ENCODE measurements at places on chromosomes 2 and 18. TPM values are rescaled to one million over a fixed set of nuclear protein-coding genes. Genes with fewer than 3 reads are reported as not detected.

- no peak overlapping the region for H3K4me3 ChIP-seq
- H3K4me1 ChIP-seq: peaks cover 10% of the 10 kb centered on the region
- H3K27ac ChIP-seq: no peak overlapping the region
- H3K27me3 ChIP-seq: peaks cover 71% of the 10 kb centered on the region
These were observed 2.5 kb upstream of the GBX2 start for GRCh38 chr2:236170590-236171165.

DNA sequence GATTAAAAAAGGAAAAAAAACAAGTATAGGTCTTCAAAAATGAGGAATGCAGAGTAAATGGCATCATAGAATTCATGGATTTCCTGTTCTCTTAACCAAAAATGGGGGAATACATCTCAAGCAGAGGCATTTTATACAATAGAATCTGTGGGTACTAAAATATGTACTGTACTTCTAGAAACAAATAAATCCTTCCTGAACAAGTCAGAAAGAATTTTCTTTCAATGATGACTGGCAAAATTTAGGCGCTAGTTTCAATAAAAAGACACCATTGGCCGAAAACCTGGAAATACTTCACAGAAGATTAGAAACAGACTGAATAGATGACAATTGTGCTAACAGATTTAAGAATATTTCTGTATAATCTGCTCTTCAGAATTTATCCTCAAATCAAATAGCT, 15.1 kb downstream of the TRAK2 start:
- no peak overlapping the region for H3K4me3 ChIP-seq
- no peak for DNase-seq
- no peaks in the 10 kb centered on the region for H3K27me3 ChIP-seq
- peaks cover 14% of the 10 kb centered on the region for H3K36me3 ChIP-seq
- peaks cover 33% of the 10 kb centered on the region for H3K4me1 ChIP-seq

DNA sequence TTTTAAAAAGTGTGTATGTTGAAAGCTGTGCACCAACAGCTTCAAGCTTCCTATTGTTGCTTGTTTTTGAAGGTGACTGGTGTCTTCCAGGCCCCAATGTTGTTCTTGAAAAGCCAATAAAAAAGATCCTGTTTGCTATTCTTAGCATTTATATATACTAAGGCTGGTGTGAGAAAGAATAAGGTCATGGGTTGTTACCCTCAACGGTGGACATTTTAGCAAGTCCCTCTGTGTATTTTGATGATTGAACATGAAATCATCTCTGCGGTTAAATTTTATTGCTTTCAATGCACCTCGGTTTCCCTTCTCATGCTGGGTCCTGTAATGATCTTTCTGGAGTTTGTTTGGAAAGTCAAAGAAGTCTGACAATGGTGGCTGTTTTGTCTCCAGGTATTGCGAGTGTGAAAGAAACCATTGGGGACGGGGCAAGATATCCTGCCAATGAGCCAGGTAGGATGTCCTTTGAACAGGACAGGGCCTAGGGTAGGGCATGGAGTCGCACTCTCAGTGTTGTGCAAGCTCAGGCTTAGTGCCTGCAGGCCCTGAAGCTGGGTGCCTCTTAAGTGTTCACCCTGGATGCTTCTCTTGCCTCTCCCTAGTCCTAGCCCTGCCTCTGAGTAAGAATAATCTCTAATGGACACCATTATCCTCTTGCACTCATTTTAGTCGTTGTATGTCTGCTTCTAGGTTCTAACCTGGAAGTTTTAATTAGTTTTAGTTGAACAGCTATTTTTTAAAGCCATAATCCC, 16.0 kb upstream of the KLF7 start:
- H3K4me1 ChIP-seq: peaks cover 4% of the 10 kb centered on the region
- no peak overlapping the region for H3K27ac ChIP-seq
- no peak overlapping the region for H3K4me3 ChIP-seq
- no peaks in the 10 kb centered on the region for H3K36me3 ChIP-seq

The C1GALT1C1L gene
- 0.36 TPM for total RNA-seq

DNA sequence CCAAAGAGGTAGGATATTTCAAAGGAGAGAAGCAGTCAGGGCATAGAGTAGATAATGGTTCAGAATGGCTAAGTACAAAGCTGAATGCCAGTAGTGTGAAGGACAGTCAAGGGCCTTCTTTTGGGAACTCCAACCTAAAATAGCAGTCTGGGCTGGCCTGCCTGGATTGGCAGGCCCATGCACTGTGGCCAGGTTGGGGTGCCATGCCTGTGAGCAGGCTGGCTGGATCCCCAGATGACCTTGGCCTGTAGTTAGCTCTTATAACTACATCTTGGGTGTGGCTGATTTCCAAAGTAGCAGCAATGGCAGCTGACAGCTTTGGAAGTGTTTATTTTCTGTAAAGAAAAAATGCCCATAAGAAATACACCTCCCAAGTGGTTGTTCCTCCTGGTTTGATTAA, 51.5 kb upstream of the ITGB6 start:
- no peak for DNase-seq
- H3K36me3 ChIP-seq: no peaks in the 10 kb centered on the region
- H3K4me1 ChIP-seq: no peaks in the 10 kb centered on the region

GRCh38 chr2:143730155-143730952, 601.1 kb downstream of the ARHGAP15 start:
- H3K4me3 ChIP-seq: peak overlapping the region; percentile 22
- peaks cover 50% of the 10 kb centered on the region for H3K4me1 ChIP-seq
- peak overlapping the region; percentile 94 for H3K27ac ChIP-seq

- H3K27me3 ChIP-seq: peaks cover 10% of the 10 kb centered on the region
- DNase-seq: no peak
- no peaks in the 10 kb centered on the region for H3K36me3 ChIP-seq
- H3K4me3 ChIP-seq: no peak overlapping the region
These were observed 91.6 kb downstream of the DHRS9 start for GRCh38 chr2:169160926-169161481.

GRCh38 chr18:78430131-78430758, 549.4 kb upstream of the SALL3 start:
- no peak for DNase-seq
- H3K27ac ChIP-seq: no peak overlapping the region
- H3K36me3 ChIP-seq: no peaks in the 10 kb centered on the region

GRCh38 chr2:138867341-138867740, 87.2 kb upstream of the NXPH2 start:
- no peaks in the 10 kb centered on the region for H3K4me1 ChIP-seq
- H3K27me3 ChIP-seq: no peaks in the 10 kb centered on the region
- no peak for DNase-seq
- H3K27ac ChIP-seq: no peak overlapping the region
- no peak overlapping the region for H3K4me3 ChIP-seq
- no peaks in the 10 kb centered on the region for H3K36me3 ChIP-seq

DNA sequence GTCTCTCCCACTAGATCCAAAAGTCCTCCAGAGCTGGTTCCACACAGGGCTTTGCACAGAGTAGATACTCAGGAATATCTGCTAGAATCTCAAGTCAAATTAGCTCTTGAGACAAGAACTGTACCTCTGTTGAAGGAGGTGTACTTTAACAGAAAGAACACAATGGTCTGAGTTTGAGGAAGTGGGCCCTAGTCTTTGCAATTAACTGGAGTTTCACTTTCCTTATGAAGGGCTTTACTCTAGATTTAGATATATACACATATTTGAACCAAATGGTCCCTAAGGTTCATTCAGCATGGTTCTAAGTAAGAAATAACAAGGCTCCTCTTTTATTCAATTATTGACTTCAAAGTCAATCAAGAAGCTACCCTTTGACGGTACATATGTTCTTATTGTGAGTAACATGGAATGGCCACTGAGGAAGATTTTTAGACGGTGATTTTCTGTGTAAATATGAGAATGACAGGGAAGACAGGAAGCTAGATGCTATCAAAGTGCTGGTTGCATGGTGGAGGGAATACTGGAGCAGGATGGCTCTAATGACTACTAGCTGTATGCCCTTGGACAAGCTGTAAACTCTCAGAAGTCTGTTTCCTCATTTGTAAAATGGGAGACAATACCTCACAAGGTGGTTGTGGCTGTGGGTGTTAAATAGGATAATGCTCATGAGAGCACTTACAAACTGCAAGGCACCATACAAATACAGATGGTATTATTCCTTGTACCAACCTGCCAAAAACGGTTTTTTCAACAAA, 73.5 kb upstream of the SERTAD2 start:
- peak overlapping the region; percentile 44 for H3K4me3 ChIP-seq
- no peaks in the 10 kb centered on the region for H3K27me3 ChIP-seq
- H3K4me1 ChIP-seq: peaks cover 60% of the 10 kb centered on the region
- peak overlapping the region; percentile 91 for H3K27ac ChIP-seq

The UPP2 gene
- not detected for total RNA-seq

DNA sequence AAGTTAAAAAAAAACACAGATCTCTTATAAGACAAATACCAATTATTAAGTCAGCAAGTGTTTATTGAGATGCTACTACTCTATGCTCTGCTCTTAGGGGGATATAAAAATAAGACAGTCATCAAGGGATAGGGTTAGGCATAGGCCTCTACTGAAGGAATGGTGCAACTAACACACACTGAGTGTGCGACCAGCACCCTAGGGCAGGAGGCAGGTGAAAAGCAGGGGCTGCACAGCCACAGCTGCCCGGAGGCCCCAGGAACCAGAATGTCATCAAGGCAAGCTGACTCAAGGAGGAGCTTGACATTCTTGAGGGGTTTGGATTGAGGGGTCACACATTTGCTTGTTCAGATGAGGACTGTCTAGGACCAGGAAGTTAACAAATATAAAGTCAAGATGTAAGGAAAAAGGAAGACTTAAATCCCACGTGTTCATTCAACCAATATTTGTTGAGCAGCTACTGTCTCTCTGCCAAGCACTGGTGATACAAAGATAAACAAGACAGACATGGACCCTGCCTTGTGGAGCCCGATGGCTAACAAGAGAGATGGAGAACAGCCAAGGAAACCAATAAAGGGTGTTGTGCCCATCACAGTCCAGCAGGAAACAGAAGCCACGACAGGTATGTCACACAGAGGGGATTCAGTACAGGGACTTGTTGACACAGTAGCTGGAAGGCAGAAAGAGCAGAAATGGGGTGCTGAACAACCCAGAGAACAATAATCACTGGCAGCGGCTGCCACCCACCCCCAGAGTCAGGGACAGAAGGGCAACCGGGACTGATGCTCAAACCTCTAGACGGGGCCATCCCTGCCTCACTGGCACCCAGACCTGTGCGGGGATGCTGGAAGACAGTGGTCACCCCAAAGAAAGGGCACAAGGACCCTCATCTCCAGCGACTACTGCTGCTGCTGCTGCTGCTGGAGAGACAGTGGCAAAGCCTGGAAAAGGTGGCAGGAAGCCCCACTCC, 45.8 kb upstream of the MAL start:
- no peaks in the 10 kb centered on the region for H3K36me3 ChIP-seq
- H3K27me3 ChIP-seq: peaks cover 11% of the 10 kb centered on the region
- H3K4me1 ChIP-seq: no peaks in the 10 kb centered on the region
- no peak overlapping the region for H3K27ac ChIP-seq

GRCh38 chr2:189516546-189516945, 64.0 kb downstream of the SLC40A1 start:
- DNase-seq: no peak
- no peak overlapping the region for H3K4me3 ChIP-seq
- H3K27ac ChIP-seq: no peak overlapping the region
- H3K36me3 ChIP-seq: no peaks in the 10 kb centered on the region
- no peaks in the 10 kb centered on the region for H3K4me1 ChIP-seq
- H3K27me3 ChIP-seq: peaks cover 2% of the 10 kb centered on the region

DNA sequence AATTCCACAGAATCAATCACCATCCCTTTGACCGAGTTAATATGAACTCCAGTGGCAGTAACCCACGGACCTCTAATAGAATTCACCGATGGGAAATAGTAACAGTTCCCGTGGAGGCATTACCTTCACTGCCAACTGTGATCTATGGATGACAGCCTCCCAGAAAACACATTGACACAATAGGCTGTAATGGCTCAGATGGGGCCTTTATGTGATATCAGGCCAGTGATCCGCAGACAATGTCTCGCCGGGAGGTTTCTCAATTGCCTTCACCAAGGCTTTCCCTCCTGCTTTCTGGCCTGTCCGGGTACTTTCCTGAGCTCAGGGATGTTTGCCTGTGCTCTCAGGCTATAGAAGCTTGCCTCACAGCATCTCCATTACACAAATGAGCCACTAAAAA, 34.4 kb upstream of the KLF7 start:
- no peaks in the 10 kb centered on the region for H3K27me3 ChIP-seq
- no peaks in the 10 kb centered on the region for H3K4me1 ChIP-seq
- H3K4me3 ChIP-seq: no peak overlapping the region
- DNase-seq: no peak

The GRB14 gene
- not detected for total RNA-seq

- H3K36me3 ChIP-seq: no peaks in the 10 kb centered on the region
- no peak overlapping the region for H3K27ac ChIP-seq
- DNase-seq: no peak
- no peaks in the 10 kb centered on the region for H3K4me1 ChIP-seq
These were observed 129.3 kb downstream of the NCKAP5 start for GRCh38 chr2:133438848-133439564.

DNA sequence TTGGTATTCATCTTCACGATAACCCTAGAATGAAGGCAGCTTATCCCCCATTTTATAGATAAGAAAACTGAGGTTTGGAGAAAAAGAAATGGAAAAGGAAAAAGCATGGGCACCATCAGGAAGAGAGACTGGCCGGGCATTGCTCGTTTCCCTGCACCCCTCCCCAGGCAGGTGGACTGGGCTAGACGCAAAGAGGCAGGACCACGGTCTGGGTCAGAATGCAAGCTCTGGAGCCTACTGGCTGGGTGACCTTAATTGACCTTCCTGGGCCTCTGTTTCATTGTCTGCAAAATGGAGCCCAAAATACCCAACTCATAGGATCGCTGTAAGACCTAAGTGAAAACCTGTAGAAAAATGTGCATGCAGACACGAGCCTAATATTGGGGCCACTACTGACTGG, 135.3 kb upstream of the GLI2 start:
- DNase-seq: no peak
- no peak overlapping the region for H3K27ac ChIP-seq
- peaks cover 6% of the 10 kb centered on the region for H3K27me3 ChIP-seq
- H3K4me1 ChIP-seq: no peaks in the 10 kb centered on the region

GRCh38 chr2:143468341-143468888, 339.2 kb downstream of the ARHGAP15 start:
- H3K27me3 ChIP-seq: no peaks in the 10 kb centered on the region
- H3K36me3 ChIP-seq: peaks cover 13% of the 10 kb centered on the region
- peaks cover 44% of the 10 kb centered on the region for H3K4me1 ChIP-seq
- no peak for DNase-seq
- no peak overlapping the region for H3K4me3 ChIP-seq

GRCh38 chr2:163353551-163353950, 382.3 kb downstream of the FIGN start:
- no peak overlapping the region for H3K27ac ChIP-seq
- peaks cover 3% of the 10 kb centered on the region for H3K27me3 ChIP-seq

DNA sequence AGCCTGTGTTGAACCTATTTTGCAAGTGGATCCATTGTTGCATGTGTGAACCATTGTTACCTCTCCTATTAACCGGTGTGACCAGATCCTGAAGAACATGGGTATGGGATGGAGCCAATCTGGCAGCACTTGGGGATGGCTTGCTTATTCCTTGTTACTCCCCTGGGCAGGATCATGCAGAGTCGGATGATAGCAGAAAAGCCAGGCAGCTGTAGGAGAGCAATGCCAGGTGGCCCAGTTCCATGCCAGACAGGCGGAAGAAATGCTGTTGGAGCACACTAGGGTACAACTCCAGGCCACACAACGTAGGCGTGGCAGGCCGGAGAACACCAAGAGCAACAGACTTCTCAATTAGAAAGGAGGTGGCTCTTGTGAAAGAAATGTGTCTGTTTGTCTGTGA, 16.3 kb upstream of the MYO1B start:
- H3K27ac ChIP-seq: no peak overlapping the region
- no peaks in the 10 kb centered on the region for H3K36me3 ChIP-seq
- DNase-seq: no peak

Data from activated CD8-positive, alpha-beta T cell treated with anti-CD3 and anti-CD28 coated beads for 36 hours (primary cell).